Activated CD4-positive, alpha-beta T cell treated with anti-CD3 and anti-CD28 coated beads for 36 hours (primary cell): ENCODE measurements at places on chromosomes 6 and 20.

- no peaks in the 10 kb centered on the region for H3K36me3 ChIP-seq
- H3K4me1 ChIP-seq, result no peaks in the 10 kb centered on the region
- peaks cover 2% of the 10 kb centered on the region for H3K27me3 ChIP-seq
- H3K27ac ChIP-seq, result no peak overlapping the region
Observed at GRCh38 chr6:75334266-75335040, 49.9 kb upstream of the TMEM30A start.

DNA sequence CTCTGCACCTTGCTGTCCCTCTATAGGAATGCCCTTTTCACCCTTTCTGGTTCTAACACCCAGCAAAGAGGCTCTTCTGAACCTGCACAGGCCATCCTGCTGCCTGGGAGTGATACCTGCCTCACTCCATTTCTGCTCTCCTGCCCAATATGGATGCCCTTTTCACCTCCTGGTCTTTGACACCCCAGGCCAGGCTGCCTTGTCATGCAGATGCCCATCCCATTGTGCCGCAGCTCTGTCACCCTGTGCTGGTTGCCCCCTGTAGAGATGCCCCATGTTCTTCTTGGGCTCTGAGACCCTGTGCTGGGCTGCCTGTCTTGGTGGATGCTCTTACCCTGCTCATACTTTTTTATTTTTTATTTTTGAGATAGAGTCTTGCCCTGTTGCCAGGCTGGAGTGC lies 95.3 kb downstream of the CDKAL1 start:
- H3K27me3 ChIP-seq, result no peaks in the 10 kb centered on the region
- no peak overlapping the region for H3K27ac ChIP-seq
- peaks cover 31% of the 10 kb centered on the region for H3K4me1 ChIP-seq
- peaks cover 15% of the 10 kb centered on the region for H3K36me3 ChIP-seq

GRCh38 chr6:170074907-170075306 lies 216.0 kb downstream of the DLL1 start:
- H3K36me3 ChIP-seq, result no peaks in the 10 kb centered on the region
- no peak overlapping the region for H3K4me3 ChIP-seq
- no peak overlapping the region for H3K27ac ChIP-seq

GRCh38 chr6:111591370-111591900 lies 14.2 kb downstream of the TRAF3IP2 start:
- no peaks in the 10 kb centered on the region for H3K27me3 ChIP-seq
- no peak overlapping the region for H3K27ac ChIP-seq
- peaks cover 36% of the 10 kb centered on the region for H3K4me1 ChIP-seq
- peaks cover 28% of the 10 kb centered on the region for H3K36me3 ChIP-seq
- H3K4me3 ChIP-seq, result no peak overlapping the region
- no peak for DNase-seq

- no peak overlapping the region for H3K4me3 ChIP-seq
- H3K27me3 ChIP-seq, result no peaks in the 10 kb centered on the region
- DNase-seq, result no peak
- H3K4me1 ChIP-seq, result peaks cover 11% of the 10 kb centered on the region
Observed at GRCh38 chr6:130615816-130616215, 211.4 kb upstream of the SMLR1 start.
